CD4-positive, alpha-beta T cell treated with Interleukin-10 for 1 hour (primary cell): ENCODE measurements at places on chromosomes 7 and 10.
A peak's percentile ranks its signal among the peaks of the same experiment; 100 is the strongest.

DNA sequence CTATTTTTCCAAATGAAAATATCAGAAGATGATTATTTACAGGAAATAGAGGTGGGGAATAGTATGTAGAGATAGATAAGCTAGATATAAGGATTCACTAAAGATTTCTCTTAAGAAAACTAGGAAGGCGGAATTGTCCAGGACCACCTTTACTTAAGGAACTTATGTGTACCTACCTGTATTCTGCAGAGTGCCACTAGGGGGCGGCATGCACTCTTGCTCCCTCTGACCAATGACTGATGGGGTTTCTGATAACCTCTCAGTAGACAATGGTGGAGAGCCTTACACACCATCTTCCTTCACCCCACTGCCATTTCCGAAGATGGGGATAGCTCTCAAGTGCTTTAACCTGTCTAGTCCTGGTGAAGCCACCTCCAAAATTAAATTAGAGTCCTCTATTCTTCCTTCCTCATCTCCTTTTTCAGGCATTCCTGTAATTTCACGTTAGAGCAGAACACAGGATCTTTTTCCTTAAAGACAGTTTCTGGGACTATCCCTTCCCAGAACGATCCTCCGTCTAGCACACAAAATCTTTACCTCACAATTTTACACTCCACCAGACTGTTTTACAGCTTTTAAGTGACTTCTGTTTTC, 453.1 kb downstream of the SORCS1 start:
- peak; percentile 2 for DNase-seq

- DNase-seq = no peak
These were observed 4.8 kb upstream of the ADD3 start for GRCh38 chr10:110002801-110003523.

GRCh38 chr7:96548664-96549063, 161.0 kb downstream of the SEM1 start:
- no peak for DNase-seq

GRCh38 chr10:14468726-14469125, 138.0 kb upstream of the FRMD4A start:
- DNase-seq = no peak

DNA sequence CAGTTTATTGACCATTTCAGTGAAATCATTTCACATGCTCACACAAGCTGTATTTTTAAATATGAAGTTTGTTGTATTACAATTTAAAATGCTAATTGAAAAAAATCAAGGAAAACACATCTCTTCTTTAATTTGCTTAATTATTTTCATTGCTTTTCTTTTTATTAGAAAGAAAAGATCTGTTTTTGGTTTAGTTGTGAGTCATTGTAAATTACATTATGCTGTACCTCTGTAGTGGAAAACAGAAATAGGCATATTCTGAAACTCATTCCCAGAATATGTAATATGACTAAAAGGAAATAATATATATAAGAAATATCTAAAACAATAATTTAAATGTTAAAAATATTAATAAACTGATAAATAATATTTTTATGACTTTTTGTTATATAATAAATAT, 161.9 kb downstream of the HGF start:
- no peak for DNase-seq

GRCh38 chr7:38839851-38840250, 69.1 kb downstream of the VPS41 start:
- DNase-seq = no peak

DNA sequence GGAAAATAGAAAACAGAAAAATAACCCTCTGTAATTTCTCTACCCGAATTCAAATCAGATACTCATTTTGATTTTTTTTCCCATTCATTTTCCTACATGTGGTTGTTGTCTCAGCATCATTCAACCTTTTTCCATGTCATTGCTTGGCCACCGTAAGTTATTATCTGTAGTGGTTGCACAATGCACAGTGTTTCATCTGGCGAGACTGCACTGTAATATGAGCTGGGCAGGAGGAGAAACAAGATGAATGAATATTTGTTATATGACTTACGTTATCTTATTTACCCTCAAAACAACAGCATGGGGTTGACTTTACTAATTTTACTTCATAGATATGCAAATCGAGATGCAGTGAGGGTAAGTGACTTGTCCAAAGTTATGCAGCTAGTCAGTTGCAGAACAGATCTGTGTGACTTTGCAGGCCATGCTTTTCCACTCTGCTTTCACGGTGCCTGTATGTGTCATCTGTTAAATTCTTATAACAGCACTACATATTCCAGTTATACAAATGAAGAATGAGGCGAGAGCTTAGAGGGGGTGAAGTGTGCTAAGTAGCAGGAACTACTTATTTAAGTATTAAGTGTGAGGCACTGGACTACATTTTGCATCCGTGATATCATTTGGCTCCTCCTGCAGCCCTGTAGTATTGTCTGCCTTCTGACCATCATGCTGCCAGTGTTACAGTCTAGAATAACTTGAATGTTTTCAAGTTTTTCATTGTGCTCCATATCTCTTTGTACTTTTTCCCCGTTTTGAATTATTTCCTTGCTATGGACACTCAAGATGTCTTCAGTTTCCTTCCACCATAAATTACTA, 56.7 kb downstream of the ZMYND11 start:
- DNase-seq = no peak

DNA sequence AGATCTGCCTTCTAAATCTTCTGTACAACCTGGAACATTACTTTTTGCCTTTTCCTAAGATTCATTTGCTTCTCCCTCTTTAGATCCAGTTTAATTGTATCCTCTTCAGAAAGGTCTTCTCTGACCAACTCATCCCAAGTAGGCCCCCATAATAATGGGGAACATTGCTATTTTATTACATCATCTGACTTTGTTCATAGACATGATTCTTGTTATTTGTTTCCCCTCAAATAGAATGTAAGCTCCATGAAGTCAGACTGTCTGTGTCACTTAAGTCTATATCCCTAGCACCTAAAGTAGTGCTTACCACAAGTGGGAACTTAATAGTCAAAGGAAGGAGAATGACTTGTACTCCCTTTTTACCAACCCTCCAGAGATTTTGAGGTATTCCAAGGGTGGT, 37.5 kb downstream of the LUC7L2 start:
- no peak for DNase-seq

DNA sequence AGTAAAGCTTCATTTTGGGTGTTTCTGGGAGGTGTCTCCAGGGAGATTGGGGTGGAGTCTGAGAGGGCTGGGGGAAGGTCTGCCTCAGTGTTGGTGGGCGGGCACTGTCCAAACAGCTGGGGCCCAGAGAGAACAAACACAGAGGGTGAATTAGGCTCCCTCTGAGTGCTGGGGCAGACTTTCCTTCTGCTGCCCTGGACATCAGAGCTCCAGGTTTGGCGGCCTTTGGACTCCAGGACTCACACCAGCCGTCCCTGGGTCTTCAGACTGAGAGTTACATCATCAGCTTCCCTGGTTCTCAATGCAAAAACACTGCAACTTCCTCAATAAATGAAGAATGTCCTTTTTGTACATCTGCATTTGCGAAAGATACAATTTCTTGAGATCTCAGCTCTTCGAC, 427.4 kb downstream of the PTPRN2 start:
- no peak for DNase-seq

DNA sequence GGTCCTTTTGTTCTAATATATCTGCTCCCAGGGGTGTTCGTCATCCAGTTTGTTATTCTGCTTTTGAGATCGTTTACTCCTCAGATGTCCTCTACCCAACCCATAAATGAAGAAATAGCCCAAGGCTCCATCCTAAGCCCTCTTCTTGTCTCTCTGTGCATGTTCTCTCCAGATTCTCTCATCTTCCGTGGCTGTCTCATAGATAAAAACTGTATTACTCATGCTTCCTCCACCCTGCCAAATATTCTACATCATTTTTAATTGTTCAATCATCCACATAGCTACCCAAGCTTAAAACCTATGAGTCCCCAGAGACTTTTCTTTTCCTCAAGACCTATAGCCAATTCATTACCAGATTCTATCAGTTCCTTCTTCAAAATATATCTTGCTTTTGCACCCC, 44.9 kb downstream of the CAV1 start:
- no peak for DNase-seq

GRCh38 chr10:86337121-86337601, 29.4 kb downstream of the GRID1 start:
- no peak for DNase-seq

GRCh38 chr10:74825371-74826141, 844 bp upstream of the KAT6B start:
- DNase-seq = peak; percentile 60

DNA sequence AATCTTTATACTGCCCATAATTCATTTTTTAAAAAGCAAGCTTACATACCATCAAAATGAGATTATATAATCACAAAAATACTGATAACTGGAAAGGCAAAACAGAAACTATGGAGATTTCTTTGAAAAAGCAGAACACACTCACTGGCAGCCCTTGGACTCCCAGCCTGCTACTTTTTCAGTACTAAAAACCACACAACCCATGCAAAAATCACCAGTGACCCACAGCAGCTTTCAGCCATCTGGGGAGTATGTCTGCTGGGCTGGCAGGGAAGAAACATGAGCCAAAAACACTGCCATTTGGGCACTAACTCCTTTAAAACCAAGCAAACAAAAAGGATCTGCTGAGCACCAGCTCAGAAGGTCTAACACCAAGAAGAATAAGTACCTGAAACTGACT, 80.0 kb upstream of the DDC start:
- no peak for DNase-seq
